ENCODE measurements at places on chromosomes 2 and 18.

- DNase-seq: no peak
Measured at GRCh38 chr2:85503168-85503850, 35.7 kb upstream of the MAT2A start.

GRCh38 chr2:8059255-8059654 is 622.6 kb upstream of the ID2 start:
- no peak for DNase-seq

GRCh38 chr2:73297586-73297985 is 4.2 kb upstream of the EGR4 start:
- DNase-seq: no peak

DNA sequence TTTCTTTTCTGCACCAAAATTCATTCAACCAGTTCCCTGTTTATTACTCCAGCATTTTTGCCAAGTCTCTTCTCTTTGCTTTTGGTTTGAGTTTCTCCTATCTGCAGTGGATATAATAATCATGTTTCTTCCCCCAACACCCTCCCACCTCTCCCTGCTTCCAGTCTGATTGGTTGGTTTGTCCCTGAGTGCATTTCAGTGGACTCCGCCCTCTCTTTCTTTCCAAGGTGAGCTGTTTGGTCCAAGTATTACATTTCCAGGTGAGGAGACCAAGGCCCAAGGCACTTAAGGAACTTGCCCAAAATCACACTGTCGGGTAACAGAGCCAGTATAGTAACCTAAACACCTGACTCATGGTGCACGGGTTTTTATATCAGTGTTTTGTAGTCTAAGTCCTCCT is 17.7 kb downstream of the MRO start:
- DNase-seq: no peak

- DNase-seq: no peak
Measured at GRCh38 chr2:105141099-105141614, 100.4 kb upstream of the GPR45 start.

Data from cardiac muscle cell (in vitro differentiated cells and primary cell).